ENCODE measurements at places on chromosomes 16 and 17.

GRCh38 chr16:88919936-88920335, 53.5 kb upstream of the PABPN1L start:
- no peak for DNase-seq

DNA sequence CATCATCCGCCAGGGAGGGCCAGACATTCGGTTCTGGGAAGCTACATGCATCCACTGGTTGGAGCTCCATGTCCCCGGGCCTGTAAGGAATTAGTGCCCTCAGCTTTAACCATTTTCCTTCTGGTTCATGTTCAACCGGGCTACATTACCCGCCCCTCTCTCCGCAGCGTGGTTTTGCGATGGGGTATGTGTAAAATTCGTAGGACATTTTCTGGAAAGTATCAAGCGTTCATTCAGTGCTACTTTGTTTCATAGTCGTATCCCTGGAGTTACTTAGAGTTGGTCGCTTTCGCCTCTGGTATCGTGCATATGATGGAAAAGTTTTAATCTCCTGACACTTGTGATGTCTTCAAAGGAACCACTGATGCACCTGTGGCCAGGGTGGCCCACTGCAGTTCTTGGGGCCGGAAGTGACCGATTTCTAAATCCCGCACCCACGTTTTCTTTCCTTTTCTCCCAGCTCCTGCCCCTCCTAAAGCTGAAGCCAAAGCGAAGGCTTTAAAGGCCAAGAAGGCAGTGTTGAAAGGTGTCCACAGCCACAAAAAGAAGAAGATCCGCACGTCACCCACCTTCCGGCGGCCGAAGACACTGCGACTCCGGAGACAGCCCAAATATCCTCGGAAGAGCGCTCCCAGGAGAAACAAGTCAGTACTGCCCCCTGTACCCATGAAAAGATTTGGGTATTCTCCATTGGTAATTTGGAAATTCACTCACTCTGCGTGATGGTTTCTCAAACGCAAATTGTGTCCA, 637 bp downstream of the RPL23A start:
- DNase-seq = no peak

GRCh38 chr17:61202564-61202963, 197.1 kb upstream of the TBX2 start:
- no peak for DNase-seq

- no peak for DNase-seq
These were observed 333 bp upstream of the NOG start for GRCh38 chr17:56593086-56593645.

GRCh38 chr16:13390093-13390985, 488.9 kb downstream of the SHISA9 start:
- no peak for DNase-seq

DNA sequence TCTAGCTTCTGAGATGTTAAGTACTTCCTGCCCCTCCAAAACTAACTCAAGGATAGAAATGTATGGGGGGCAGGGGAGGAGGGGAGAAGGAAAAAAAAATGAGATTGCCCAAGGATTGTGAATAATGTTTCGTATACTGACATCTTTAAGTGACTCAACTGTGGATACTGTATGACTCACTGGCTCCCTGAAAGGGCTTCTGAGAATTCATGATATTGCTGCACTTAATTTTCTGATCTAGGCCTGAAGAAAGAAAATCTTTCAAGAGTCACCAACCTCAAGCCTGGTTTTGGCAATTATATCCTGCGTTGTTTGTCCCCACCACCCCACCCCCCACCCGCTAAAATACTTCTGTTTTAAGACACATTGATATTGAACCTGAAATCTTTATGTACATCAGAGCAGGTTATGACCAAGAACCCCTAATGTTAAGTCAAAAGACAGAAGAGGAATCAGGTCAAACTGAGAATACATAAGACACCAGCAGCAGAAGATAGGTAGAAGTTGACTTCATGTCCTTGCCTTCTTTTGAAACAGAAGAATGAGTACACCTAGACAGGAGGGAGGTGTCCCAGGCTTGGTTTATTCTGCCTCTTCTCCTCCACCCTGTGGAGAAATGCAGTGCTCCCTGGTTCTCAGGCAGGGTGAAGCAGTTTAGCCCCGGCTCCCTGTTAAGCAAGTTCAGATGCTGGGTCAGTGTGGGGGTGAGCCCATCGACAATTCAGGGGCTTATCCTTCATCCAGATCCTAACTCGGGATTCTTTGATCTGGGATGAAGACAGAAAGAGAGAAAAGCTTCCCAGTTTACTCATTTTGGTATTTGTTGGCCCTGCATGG, 3.3 kb upstream of the FBXL20 start:
- DNase-seq = no peak

GRCh38 chr16:191831-192230, 11.6 kb downstream of the HBQ1 start:
- no peak for DNase-seq

DNA sequence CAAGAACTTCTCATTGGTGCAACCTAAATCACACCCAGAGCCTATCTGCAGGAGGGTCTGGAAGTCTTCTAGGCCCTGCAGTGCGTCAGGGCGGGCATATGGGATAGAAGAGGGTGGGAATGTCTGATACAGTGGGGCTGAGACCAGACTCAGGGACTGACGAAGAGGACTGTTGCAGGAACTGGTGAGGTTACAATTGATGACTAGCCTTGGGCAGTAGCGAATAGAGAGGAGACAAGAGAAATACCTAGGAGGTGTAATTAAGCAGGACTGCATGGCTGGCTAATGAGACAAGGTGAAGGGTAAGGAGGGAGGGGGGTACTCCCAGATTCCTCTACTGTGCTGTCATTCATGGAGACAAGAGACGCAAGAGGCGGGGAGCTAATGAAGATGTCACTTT, 91.3 kb downstream of the WWP2 start:
- DNase-seq = no peak

- DNase-seq = no peak
These were observed 134.9 kb downstream of the MSI2 start for GRCh38 chr17:57391076-57391825.

- DNase-seq = no peak
These were observed 17.3 kb downstream of the KPNA2 start for GRCh38 chr17:68052810-68053209.

- DNase-seq = no peak
These were observed 14.3 kb upstream of the ARL4D start for GRCh38 chr17:43384476-43384862.

GRCh38 chr16:67357561-67357960, 30.9 kb downstream of the LRRC36 start:
- DNase-seq = no peak

- DNase-seq = no peak
These were observed 15.2 kb upstream of the CA4 start for GRCh38 chr17:60134396-60135150.

Data from cerebellar nuclear complex (tissue), 1 donor.